Esophagus squamous epithelium (tissue), 5 donors: ENCODE measurements at places on chromosomes 13 and 19.

DNA sequence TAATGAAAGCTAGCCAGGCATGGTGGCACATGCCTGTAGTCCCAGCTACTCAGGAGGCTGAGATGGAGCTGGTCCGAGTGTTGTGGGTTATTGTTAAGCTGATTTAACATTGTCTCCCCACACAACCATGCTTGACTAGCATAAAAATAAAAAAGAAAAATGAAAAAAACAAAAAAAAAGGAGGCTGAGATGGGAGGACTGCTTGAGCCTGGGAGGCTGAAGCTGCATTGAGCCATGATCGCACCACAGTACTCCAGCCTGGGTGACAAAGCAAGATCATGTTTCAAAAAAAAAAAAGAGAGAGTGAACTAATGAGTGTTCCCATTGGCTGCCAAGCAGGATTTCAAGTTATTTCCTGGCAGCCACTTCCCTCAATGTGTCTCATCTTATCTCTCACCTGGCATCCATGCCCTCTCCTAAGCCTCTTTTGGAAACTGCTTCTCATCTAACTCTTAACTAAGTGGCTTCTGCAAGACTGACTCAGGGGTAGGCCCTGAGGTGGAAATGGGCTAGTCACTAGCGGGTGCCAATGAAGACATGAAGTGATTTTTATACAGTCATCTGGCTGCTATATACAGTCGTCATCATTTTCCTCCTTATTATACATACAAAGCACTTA, 4.9 kb downstream of the THAP8 start:
- H3K27me3 ChIP-seq, result no peaks in the 10 kb centered on the region
- H3K36me3 ChIP-seq, result no peaks in the 10 kb centered on the region
- DNase-seq, result no peak
- H3K4me3 ChIP-seq, result no peak overlapping the region
- peak overlapping the region; percentile 58 for H3K27ac ChIP-seq
- peaks cover 8% of the 10 kb centered on the region for H3K4me1 ChIP-seq

GRCh38 chr19:33756177-33756576, 40.5 kb upstream of the KCTD15 start:
- no peak for DNase-seq
- H3K4me1 ChIP-seq, result no peaks in the 10 kb centered on the region
- no peaks in the 10 kb centered on the region for H3K36me3 ChIP-seq
- H3K27me3 ChIP-seq, result no peaks in the 10 kb centered on the region

DNA sequence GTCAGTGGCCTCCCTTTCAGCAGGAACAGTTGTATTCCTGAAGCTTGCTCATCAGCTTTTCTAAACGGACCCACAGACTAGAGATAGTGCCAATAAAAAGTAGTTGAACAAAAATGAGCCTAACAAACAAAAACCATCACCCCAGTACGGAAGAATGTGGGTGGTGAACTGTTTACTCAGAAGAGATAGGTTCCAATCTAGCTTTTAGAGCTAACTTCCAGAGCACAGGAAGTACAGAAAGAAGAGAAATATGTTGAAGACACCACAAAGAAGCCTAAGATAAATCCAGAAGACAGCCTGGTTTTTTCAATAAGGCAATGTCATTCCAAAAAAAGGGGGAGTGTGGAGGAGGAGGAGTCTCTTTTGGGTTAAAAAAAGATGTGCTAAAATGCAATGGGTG, 2.8 kb upstream of the LMO7 start:
- peaks cover 16% of the 10 kb centered on the region for H3K4me1 ChIP-seq
- H3K4me3 ChIP-seq, result no peak overlapping the region
- H3K27ac ChIP-seq, result no peak overlapping the region

DNA sequence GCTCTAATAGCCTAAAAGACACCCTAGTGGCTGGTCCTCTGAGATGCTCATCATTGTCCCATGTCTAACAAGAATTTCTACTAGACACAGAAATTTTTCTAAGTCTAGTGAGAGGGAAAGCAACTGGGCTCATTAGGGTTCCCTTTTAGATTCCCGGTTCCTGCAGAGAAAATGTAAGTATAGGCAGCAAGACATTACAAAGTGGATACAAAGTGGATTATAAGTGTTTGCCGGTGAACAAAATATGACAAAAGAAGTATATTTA, 20.8 kb upstream of the TMTC4 start:
- no peaks in the 10 kb centered on the region for H3K36me3 ChIP-seq
- H3K4me3 ChIP-seq, result no peak overlapping the region
- no peak for DNase-seq
- H3K4me1 ChIP-seq, result no peaks in the 10 kb centered on the region
- H3K27ac ChIP-seq, result no peak overlapping the region

- no peak for DNase-seq
- no peaks in the 10 kb centered on the region for H3K27me3 ChIP-seq
- H3K4me3 ChIP-seq, result no peak overlapping the region
- peaks cover 52% of the 10 kb centered on the region for H3K4me1 ChIP-seq
Observed at GRCh38 chr19:18675779-18676178, 7.7 kb upstream of the CRTC1 start.

GRCh38 chr19:52896431-52897137, 851 bp downstream of the ZNF320 start:
- H3K4me3 ChIP-seq, result peak overlapping the region; percentile 63
- no peak for DNase-seq
- peak overlapping the region; percentile 92 for H3K27ac ChIP-seq
- no peaks in the 10 kb centered on the region for H3K27me3 ChIP-seq
- H3K4me1 ChIP-seq, result peaks cover 7% of the 10 kb centered on the region

DNA sequence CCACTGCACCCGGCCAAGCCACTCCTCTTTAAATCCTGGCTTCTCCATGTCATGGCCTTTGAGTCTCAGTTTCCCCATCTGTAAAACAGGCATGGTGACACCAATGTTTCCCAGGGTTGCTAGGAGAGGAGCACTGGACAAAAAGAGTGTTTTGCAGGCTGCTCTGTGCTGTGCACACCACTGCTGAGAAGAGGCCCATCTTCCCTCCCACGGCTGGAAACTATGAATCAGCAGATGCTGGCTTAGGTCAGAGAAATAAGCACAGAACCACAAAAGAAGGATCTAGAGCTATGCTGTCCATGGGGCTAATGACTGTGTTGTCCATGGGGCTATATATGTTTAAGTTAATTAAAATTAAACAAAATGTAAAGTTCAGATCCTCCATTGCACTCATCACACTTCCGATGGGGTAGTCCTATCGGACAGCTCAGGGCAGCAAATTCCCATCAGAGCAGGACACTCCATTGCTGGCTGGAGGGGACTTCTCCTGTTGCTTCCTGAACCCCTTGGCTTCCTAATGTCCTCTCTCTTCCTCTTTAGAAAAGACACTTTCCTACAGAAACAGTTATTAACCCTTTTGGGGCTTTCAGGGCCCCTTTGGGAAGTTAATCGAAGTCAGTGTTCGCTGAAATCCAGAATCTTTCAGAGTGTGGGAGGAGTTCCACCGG, 37.1 kb downstream of the TSHZ3 start:
- no peak overlapping the region for H3K27ac ChIP-seq
- no peaks in the 10 kb centered on the region for H3K36me3 ChIP-seq
- no peak for DNase-seq
- H3K4me3 ChIP-seq, result no peak overlapping the region
- H3K4me1 ChIP-seq, result peaks cover 38% of the 10 kb centered on the region

DNA sequence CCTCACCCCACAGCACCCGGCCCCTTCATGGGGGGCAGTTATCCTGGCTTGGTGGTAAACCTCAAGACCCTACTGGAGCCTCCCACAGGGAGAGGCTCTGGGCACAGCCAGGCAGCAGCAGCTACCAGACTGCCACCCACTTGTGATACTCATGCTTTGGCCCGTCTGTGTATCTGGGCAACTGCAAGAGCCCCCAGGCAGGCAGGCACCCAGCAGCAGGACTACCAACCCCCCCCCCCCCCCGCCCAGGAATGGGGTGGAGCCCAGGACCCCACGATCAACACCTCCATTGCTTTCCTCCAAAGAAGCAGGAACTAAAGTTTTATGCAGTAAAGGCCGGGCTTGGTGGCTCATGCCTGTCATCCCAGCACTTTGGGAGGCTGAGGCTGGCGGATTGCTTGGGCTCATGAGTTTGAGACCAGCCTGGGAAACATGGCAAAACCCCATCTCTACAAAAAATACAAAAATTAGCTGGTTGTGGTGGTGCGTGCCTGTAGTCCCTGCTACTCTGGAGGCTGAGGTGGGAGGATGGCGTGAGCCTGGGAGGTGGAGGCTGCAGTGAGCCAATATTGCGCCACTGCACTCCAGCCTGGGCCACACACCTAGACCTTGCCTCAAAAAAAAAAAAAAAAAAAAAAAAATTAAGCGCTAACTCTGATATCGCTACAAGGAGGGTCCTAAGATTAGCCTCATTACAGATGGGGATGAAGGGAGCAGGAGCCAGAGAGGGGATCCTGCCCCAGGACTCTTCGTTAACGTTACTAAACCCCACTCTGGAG, 1.1 kb upstream of the LYL1 start:
- no peaks in the 10 kb centered on the region for H3K27me3 ChIP-seq
- H3K27ac ChIP-seq, result peak overlapping the region; percentile 87
- peak overlapping the region; percentile 28 for H3K4me3 ChIP-seq
- H3K36me3 ChIP-seq, result no peaks in the 10 kb centered on the region

GRCh38 chr19:6608940-6609339, 18.0 kb upstream of the CD70 start:
- H3K4me1 ChIP-seq, result peaks cover 9% of the 10 kb centered on the region
- no peaks in the 10 kb centered on the region for H3K27me3 ChIP-seq
- no peaks in the 10 kb centered on the region for H3K36me3 ChIP-seq
- no peak for DNase-seq
- H3K27ac ChIP-seq, result no peak overlapping the region
